ENCODE measurements at places on chromosomes 1 and 21.
A peak's percentile ranks its signal among the peaks of the same experiment; 100 is the strongest.

- no peak for DNase-seq
Measured at GRCh38 chr1:20472121-20472520, 13.9 kb downstream of the CAMK2N1 start.

- no peak for DNase-seq
Measured at GRCh38 chr1:12014141-12014991, 4.9 kb upstream of the MIIP start.

DNA sequence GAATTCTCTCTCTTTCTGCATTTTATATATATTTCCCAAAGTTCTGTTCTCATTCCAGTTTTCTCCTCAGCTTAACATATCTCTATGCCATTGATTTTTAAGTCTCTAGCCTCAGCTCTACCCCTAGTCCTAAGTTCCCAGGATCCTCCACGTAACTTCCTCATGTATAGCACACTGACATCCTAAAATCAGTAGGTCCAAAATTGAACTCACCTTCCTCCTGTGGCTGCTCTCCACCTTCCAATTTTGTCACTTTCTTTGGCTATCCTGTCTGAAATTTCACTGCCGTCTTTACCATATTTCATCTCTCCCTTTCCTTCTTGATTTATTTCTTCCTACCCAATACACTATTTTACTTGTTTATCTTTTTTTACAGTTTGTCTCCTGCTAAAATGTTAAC is 1.5 kb downstream of the SLAMF6 start:
- no peak for DNase-seq

DNA sequence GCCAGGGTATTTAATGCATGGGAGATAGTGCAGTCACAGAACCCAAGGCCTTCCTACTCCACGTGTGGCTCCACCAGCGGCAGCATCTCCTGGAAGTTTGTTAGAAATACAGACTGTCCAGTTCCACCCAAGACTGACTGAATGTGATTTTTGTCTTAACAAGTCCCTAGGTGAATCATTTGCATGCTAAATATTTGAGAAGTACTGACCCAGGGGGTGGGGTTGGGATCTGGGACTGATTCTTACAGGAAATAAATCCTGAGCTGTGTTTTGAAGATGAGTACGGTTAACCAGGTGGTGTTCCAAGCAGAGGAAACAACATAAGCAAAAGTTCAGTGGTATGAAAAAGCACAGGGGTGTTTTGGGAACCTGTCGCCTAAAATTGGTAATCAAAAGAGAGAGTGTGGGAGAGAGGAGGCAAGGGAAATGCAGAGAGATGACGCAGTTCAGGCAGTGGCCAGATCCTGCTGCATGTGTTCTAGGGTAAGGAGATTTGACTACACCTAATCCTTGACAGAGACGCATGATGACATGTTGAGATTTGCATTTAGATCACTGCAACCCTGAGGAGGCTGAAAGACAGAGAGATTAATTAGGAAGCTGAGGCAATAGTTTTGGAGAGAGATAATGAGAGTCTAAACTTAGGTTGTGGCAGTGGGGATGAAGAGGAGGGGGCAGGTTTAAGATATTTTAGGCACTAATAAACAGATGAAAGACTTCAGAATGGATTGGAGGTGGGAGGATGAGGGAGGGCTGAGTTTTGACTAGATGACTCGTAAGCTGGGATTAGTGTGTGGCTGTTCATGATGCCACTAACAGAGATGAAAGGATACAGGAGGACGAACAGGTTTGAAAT is 3.7 kb upstream of the ZNF326 start:
- DNase-seq: no peak

DNA sequence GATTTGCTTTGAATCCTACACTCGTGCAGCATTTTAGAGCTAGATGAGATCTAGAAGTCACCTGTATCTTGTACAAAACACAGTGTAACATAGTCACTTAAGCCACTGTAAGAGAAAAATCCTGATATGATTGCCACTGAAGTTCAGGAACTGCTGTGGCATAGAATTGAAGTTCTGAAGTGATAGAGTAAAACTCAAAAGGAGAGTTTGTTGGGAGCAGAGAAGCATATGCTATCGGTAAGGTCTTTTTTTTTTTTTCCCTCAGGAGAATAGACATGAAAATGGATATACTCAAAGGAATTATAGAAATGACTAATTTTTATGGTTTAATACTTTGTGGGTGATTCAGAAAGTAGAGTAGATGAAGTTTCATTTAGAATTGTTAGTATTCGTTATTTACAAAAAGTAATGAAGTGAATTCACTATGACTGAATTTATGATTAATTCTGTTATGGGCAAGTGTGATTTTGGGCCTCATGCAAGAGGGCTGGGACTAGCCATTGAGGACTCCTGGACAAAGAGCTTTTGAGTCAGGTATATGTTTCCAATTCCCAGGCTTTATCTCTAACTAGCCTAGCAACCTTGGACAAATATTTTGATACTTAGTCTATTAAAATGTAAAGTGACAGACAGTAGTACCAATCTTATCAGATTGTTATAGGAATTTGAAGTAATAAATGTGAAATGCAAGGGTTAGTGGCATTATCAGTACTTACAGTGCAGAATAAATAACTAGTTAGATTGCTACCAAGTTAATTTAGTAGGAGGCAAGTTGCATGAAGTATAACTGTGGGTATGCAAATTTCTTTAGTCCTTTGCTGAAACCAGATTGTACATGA is 3.1 kb downstream of the KCTD3 start:
- DNase-seq: no peak

- DNase-seq: no peak
Measured at GRCh38 chr1:209880031-209880430, 52.3 kb downstream of the UTP25 start.

DNA sequence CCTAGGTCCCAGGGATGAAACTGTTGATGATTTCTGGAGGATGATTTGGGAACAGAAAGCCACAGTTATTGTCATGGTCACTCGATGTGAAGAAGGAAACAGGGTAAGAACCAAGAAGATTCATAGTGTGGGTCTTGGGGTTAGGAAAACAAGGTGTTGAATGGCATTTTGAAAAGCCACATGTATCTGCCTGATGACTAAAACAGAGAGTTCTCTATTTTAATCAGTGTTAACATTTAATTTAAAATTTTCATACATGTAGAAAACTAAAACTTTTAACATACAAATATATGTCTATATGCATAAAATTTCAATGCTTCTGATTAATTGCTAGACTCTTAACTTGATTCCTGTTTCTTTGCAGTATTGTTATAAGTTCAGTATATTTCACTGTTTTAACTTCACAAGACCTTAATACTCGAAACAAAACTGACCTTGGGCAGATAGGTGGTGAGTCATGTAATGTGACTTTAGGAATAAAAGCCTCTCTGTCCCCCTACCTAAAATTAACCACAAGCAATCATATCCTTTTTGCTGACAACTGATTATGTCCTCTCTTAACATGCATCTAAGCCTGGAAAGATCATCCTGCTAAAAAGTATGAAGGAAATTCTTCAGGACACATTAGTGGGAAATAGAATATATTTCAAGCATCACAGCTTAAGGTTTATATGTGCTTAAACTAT is 95.6 kb downstream of the PTPRC start:
- DNase-seq: no peak

GRCh38 chr1:152656459-152656858 is 6.7 kb upstream of the LCE2D start:
- no peak for DNase-seq

GRCh38 chr1:22750685-22751051 is 40.0 kb downstream of the EPHB2 start:
- no peak for DNase-seq

GRCh38 chr1:31497601-31498000 is 78.7 kb upstream of the TINAGL1 start:
- no peak for DNase-seq

DNA sequence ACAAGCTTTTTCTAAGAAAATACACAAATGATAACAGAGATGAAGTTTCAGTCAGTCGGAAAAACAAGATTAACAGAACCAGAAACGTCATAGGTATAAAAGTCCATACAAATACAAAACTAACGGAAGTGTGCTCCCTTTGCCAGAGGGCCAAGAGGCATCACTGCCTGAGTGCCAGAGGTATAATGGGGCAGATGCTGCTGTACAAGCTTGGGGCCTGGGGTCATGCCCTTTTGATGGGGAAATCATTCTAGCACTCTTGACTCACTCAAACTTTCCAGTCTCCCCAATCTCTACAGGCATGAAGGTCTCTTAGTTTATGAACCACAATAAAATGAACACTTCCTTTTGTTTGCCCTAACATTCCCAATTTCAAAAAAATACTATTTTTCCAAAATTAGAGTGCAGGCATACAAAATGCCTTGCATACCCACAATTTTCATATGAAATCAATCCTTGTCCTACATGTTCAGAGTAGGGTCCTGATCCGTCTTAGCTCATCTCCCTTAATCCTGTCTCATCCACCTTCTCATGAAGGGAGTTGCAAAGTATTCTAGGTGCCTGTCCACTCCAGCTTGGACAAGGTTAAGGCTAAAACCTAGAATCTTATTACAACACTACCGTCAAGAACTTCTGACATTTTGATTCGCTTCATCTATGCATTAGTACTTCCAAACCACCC is 1.5 kb downstream of the RPL22 start:
- DNase-seq: no peak

GRCh38 chr1:67307251-67308060 is at the start of gene IL12RB2:
Gene IL12RB2, plus strand, starts transcription at chr1:67307873. Its CDS starts 12,496 bp downstream, at chr1:67320369.
- peak; percentile 26 for DNase-seq

DNA sequence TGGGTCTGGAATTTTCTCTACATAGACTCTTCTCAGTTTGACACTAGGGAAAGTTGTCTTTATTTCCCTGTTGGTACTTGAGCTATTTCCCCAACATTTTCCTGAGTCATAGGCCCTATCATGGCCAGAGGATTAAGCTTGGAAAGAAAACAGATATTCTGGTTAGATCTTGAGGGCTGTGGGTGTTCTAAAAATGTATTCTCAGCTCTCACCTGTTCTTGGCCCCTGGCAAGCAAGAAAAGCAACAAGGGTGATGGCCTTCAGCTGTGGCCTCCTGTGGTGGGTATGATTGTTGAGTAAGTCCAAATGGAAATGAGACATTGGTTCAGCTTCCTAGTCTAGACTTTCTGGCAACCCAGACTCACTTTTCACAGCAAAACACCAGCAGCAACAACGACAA is 17.4 kb upstream of the LCE3A start:
- no peak for DNase-seq

DNA sequence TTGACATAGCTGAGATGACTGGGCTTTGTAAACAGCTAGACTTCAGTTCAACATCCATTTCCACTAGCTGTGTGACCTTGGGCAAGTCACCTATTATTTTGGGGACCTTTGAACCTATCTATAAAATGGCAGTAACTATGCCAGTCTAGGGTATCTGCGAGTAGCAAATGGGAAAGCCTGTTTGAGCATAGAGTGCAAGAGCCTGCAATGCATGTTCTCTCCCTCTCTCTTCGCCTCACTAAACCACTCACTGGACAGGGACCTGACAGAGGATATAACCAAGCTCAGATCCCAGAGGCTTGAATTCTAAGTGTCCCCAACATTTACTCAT is 39.7 kb downstream of the DPT start:
- DNase-seq: no peak

DNA sequence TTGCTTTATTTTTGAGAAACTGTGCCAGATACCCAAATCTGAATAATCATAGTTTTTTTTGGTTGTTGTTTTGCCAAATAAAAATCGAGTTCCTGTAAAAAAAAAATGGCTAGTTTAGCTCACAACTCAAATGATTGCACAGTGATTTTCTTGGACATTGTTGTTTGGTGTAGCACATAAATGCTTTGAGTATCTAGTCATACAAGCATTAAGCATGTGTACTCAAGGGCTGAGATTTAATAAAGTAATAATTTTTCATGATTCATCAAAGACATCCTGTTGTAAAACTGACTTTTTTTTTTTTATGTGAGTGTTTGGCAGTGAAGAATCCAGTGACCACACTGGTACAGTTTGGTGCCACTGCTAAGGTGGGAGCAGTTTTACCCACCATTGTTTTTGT is 18.8 kb downstream of the ITSN1 start:
- no peak for DNase-seq

- DNase-seq: peak; percentile 61
Measured at GRCh38 chr1:110196917-110197765, 13.0 kb upstream of the KCNC4 start.

DNA sequence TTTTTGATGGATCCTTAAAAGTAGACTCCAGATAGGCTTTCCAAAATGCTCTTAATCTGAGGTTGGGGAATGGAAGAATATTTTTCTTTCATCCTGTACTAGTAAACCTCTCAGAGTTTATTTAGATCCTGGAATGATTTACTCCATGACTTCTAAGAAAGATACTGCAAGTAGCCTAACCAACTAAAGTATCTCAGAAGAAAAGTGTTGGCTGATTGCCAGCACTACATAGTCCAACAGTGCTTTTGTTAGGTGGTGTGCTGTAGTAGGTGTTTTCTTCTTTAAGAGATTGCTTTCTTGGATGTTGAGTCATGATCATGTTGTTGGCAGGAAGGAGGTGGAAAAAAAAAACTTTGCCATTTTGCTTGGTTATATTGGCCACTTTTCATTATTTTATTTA is 119.8 kb downstream of the OSBPL9 start:
- no peak for DNase-seq

DNA sequence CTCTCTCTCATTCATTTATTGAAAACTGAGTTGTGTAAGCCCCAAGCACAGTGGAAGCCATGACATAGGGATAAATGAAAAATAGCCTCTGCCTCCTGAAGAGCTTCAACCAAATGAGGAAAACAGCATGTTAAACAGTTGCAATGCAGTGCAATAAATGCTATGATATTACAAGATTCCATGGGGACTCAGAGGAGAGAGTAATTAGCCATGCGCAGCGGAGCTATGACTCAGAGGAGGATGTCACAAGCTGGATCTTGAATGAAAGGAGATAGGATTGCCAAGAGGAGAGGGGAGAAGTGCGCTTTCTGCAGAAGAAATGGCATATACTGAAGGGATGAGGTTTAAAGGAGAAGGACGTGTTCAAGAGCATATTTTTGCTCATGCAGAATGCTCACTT is 231.3 kb upstream of the PLXNA2 start:
- DNase-seq: no peak

- no peak for DNase-seq
Measured at GRCh38 chr21:15009837-15010363, 54.9 kb downstream of the NRIP1 start.

- no peak for DNase-seq
Measured at GRCh38 chr1:182586380-182586779, 2.7 kb downstream of the RNASEL start.

DNA sequence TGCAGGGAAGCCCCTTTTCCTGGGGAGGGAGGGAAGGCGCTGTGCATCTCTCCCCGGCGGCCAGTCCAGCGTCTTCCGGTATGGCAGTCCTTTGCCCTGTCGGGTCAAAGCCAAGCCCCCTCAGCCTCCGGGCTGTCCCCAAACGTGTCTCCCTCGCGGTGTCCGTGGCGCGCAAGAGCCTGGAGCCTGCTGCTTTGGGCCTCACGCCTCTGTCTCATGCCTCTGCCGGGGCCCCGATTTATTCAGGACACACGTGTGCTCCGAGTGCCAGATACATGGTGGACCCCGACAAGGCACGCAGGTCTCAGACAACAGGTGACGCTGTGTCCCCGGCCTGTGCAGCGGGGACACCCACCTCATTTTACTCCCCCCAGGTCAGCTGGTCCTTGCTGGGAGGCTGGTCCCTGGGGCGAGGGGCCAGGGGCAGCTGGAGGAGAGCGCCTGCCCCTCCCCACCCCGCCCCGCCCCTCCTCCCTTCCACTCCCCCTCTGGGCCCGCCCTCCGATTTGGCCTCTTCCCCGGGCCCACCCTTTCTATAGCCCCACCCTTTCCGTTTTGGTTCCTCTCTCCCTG is 176.7 kb downstream of the CAMTA1 start:
- DNase-seq: no peak
